ENCODE measurements at places on chromosomes 16 and 17. TPM values are rescaled to one million over a fixed set of nuclear protein-coding genes. Genes with fewer than 3 reads are reported as not detected.
A peak's percentile ranks its signal among the peaks of the same experiment; 100 is the strongest.

The GABARAP gene
- total RNA-seq = 467 TPM

DNA sequence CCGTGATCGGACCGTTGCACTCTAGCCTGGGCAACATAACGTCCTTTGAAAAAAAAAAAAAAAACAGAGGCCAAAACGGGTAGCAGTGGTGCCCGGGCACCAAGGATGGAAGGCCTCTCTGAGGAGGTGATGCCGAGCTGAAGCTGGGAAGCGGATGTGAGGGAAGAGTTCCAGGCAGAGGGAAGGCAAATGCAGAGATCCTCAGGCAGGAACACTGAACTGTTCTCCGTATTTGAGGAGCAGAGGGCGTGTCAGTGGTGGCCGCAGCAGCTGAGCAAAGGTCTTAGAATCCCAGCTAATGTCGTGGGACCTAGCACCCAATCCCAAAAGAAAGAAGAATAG lies 656 bp upstream of the KCTD13 start:
- DNase-seq = peak; percentile 29
- H3K4me1 ChIP-seq = no peaks in the 10 kb centered on the region
- H3K27ac ChIP-seq = peak overlapping the region; percentile 94
- H3K4me3 ChIP-seq = peak overlapping the region; percentile 95
- no peaks in the 10 kb centered on the region for H3K27me3 ChIP-seq

The KRTAP16-1 gene
- not detected for total RNA-seq

DNA sequence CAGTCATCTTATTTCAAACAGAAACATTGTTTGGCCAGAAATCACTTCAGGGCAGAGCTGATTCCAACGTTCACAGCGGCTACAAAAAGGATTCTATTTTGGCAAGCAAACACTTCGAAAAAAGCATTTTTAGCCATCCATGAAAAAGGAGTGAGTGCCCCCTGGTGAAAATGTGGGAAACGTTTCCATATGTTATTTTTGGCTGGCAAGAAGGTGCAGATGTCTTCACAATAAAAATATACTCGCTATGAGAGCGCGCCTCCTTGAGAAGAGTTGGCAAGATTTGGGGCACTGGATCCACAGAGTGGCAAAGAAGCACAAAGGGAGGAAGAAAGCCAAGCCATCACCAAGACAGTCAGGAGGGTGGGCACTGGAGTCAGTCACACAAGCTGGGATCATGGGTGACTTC lies 191.1 kb downstream of the CHD9NB start:
- H3K27ac ChIP-seq = no peak overlapping the region
- H3K27me3 ChIP-seq = no peaks in the 10 kb centered on the region
- DNase-seq = no peak
- no peaks in the 10 kb centered on the region for H3K36me3 ChIP-seq

The ATP1B2 gene
- total RNA-seq = 9.5 TPM

DNA sequence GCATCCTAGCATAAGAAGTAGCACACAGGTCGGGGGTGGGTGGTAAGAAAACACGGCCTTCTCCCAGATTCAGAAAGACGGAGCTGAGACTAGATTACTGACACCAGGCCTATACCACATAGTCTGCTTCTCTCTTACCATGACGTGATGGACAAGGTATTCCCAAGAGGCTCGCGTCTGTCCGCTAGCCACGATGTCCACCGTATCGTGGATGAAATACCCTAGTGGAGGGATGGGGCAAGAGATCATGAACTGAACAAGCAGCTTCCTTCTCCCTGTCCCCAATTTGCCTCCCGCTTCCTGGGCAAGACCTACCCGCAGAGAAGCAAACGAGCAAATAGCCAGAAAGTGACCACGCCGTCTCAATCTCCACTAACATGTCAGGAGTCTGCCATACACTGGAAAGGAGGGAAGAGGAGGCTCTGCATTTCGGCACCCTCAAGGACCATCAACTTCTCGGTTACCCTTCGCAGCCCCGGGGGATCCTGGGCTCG lies 820 bp downstream of the TLCD1 start:
- no peaks in the 10 kb centered on the region for H3K36me3 ChIP-seq
- peak overlapping the region; percentile 40 for H3K27ac ChIP-seq
- H3K4me1 ChIP-seq = peaks cover 31% of the 10 kb centered on the region
- H3K4me3 ChIP-seq = no peak overlapping the region
- DNase-seq = no peak

- H3K4me3 ChIP-seq = no peak overlapping the region
- H3K4me1 ChIP-seq = no peaks in the 10 kb centered on the region
- H3K27ac ChIP-seq = no peak overlapping the region
- no peaks in the 10 kb centered on the region for H3K36me3 ChIP-seq
Measured at GRCh38 chr17:65455972-65456343, 105.5 kb downstream of the AXIN2 start.

GRCh38 chr17:39605492-39606433 lies 2.0 kb downstream of the NEUROD2 start:
- no peak overlapping the region for H3K27ac ChIP-seq
- peaks cover 37% of the 10 kb centered on the region for H3K27me3 ChIP-seq
- no peak for DNase-seq
- peaks cover 19% of the 10 kb centered on the region for H3K4me1 ChIP-seq
- no peaks in the 10 kb centered on the region for H3K36me3 ChIP-seq
- H3K4me3 ChIP-seq = no peak overlapping the region

GRCh38 chr16:30785126-30786106 lies 1.6 kb downstream of the ZNF629 start:
- peak overlapping the region; percentile 80 for H3K4me3 ChIP-seq
- no peak for DNase-seq
- peaks cover 8% of the 10 kb centered on the region for H3K4me1 ChIP-seq

DNA sequence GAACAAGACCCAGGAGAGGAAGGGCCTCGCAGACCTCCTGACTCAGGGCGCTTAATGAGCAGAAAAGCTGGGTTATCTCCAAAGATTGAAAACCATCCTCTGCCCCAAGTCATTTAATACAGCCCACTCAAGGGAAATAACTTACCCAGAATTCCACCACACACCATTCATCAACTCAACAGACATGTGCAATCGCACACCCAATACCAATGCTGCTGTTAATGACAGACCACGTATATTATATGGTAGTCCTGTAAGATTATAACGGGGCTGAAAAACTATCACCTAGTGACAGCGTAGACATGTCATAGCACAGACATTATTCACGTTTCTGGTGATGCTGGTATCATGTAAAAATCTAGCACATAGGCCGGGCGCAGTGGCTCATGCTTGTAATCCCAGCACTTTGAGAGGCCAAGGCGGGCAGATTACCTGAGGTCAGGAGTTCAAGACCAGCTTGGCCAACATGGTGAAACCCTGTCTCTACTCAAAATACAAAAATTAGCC lies 52.5 kb upstream of the HELZ start:
- no peaks in the 10 kb centered on the region for H3K4me1 ChIP-seq
- no peaks in the 10 kb centered on the region for H3K36me3 ChIP-seq
- no peak for DNase-seq
- no peak overlapping the region for H3K4me3 ChIP-seq

The LPCAT2 gene
- 30.5 TPM for total RNA-seq

DNA sequence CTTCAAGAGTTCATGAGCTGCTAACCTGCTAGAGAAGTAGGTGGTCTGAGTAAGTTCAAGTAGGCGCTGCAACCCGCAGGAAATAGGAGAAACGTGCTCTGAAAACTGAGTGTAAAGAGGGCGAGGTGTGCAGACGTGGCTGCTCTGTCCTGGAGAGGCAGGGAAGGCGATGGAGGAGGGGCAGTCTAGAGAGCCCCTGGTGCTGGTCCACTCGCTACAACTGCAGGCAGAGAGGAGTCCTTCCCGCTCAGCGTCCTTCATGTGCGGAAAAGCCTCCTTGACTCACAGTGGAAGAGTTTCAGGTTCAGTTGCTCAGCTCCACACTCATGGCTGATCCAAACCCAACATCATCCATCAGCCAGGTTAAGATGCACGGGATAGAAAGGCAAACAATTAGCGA lies 12.1 kb downstream of the ABCA3 start:
- H3K27me3 ChIP-seq = no peaks in the 10 kb centered on the region
- no peak overlapping the region for H3K27ac ChIP-seq
- H3K4me3 ChIP-seq = no peak overlapping the region
- no peaks in the 10 kb centered on the region for H3K4me1 ChIP-seq
- H3K36me3 ChIP-seq = no peaks in the 10 kb centered on the region

DNA sequence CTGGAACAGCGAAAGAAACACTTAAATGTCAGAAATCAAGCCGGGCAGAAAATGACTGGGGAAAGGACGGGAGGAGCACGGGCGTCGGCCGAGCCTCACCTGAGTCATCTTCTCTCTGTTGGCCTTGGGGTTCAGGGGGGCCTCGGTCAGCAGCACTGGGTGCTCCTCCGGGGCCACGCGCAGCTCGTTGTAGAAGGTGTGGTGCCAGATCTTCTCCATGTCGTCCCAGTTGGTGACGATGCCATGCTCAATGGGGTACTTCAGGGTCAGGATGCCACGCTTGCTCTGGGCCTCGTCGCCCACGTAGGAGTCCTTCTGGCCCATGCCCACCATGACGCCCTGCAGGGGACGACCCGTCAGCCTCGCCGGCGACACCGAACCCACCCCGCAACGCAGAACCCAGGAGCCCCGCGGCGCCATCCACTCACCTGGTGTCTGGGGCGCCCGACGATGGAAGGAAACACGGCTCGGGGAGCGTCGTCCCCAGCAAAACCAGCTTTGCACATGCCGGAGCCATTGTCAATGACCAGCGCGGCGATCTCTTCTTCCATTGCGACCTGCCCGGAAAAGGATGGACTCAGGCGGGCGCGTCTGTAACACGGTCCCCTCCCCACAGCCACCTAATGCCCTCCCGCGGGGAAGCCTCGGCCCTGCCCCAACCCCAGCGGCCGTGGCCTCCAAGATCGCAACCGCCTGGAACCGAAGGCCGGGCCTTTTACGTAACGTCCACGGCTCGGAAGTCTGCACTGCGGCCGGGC lies 616 bp downstream of the ACTG1 start:
- H3K4me1 ChIP-seq = peaks cover 9% of the 10 kb centered on the region
- DNase-seq = peak; percentile 22
- H3K4me3 ChIP-seq = peak overlapping the region; percentile 98
- H3K36me3 ChIP-seq = no peaks in the 10 kb centered on the region

- no peak for DNase-seq
- no peak overlapping the region for H3K27ac ChIP-seq
- no peak overlapping the region for H3K4me3 ChIP-seq
- peaks cover under 1% of the 10 kb centered on the region for H3K27me3 ChIP-seq
Measured at GRCh38 chr16:66416939-66417700, 10.0 kb upstream of the BEAN1 start.

The ZFPM1 gene
- 6.9 TPM for total RNA-seq

GRCh38 chr17:4576729-4577322 lies 7.5 kb upstream of the SMTNL2 start:
- H3K36me3 ChIP-seq = no peaks in the 10 kb centered on the region
- DNase-seq = no peak
- H3K4me3 ChIP-seq = no peak overlapping the region
- no peaks in the 10 kb centered on the region for H3K4me1 ChIP-seq
- H3K27me3 ChIP-seq = no peaks in the 10 kb centered on the region

The ANKS4B gene
- total RNA-seq = not detected

GRCh38 chr16:79497606-79498350 lies 102.8 kb downstream of the MAF start:
- no peak overlapping the region for H3K4me3 ChIP-seq
- H3K36me3 ChIP-seq = no peaks in the 10 kb centered on the region
- H3K4me1 ChIP-seq = no peaks in the 10 kb centered on the region
- H3K27me3 ChIP-seq = no peaks in the 10 kb centered on the region

DNA sequence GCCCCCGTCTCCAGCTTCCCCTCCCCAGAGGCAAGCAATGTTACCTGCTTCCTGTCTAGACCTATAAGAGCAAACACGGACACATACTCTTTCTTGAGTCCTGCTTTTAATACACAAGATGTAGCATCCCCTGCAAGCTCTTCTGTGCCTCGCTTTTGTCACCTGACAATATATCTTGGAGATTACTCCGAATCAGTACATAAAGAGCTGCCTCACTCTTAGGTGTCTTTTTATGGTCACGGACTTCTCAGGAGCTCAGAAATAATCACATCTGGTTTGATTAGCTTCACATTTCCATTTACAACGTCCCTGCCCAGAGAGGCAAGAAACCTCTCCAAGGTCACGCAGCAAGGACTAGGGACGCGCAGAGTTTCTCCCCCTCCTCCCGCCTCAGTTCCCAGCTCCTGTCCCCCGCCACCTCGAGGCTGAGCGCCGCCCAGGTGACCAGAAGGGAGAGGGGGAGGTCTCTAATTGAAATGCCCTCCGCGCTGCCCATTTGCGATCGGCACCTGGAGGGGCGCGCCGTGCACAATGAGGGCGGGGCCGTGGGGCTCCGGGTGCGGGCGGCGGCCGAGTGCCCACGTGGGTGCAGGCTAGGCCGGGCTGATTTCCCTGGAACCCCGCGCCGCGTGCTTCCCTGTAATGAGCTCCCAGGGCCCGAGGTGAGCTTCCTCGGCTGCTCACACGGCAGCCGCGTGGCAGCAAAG lies 13.8 kb upstream of the SEZ6 start:
- H3K4me1 ChIP-seq = no peaks in the 10 kb centered on the region
- H3K36me3 ChIP-seq = no peaks in the 10 kb centered on the region
- H3K27ac ChIP-seq = no peak overlapping the region
- no peak overlapping the region for H3K4me3 ChIP-seq
- DNase-seq = no peak
- no peaks in the 10 kb centered on the region for H3K27me3 ChIP-seq

The ARSG gene
- 5.8 TPM for total RNA-seq

The TLCD2 gene
- 5.6 TPM for total RNA-seq

DNA sequence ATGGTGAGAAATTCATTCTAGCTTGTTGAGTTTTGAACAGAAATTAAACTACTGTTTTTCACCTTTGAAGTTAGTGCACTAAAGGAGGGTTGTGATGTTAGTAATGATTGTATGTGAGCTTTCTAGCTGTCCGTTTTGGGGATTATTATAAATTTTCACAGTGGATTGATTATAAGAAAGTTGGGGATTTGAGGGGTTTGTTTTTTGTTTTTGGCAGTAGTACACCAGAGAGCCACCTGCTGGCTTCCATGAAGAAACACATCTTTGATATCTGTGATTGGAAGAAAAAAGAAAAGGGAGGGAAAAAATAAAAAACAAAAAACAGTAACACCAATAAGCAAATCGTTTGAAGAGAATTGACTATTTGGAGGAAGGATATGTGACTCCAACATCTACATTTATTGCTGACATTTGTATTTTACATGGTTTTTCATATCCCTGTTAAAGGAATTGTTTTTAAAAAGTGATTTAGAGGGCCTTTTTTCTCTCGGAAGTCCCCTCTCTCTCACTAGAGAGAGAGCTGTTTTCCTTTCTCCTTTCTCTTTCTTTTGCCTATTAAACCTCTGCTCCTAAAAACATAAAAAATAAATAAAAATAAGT lies 1469.5 kb upstream of the GOT2 start:
- no peaks in the 10 kb centered on the region for H3K4me1 ChIP-seq
- H3K27me3 ChIP-seq = no peaks in the 10 kb centered on the region
- H3K27ac ChIP-seq = no peak overlapping the region
- DNase-seq = no peak
- H3K4me3 ChIP-seq = no peak overlapping the region

The GRAPL gene
- total RNA-seq = not detected

Measured in uterus (tissue), 4 donors.